CD14-positive monocyte (primary cell): ENCODE measurements at places on chromosomes 4 and X. TPM values are rescaled to one million over a fixed set of nuclear protein-coding genes. Genes with fewer than 3 reads are reported as not detected.

GRCh38 chrX:47158131-47158530 is 13.1 kb downstream of the RBM10 start:
- DNase-seq, result no peak

Gene CT45A1
- not detected for polyA plus RNA-seq

GRCh38 chrX:29902004-29902403 is 313.4 kb upstream of the MAGEB2 start:
- no peak for DNase-seq

- no peak for DNase-seq
Measured at GRCh38 chr4:164192844-164193243, 561.1 kb upstream of the SMIM31 start.

GRCh38 chrX:153388722-153389459 is 12.3 kb downstream of the PNMA6E start:
- DNase-seq, result no peak

GRCh38 chr4:158622251-158622650 is 49.4 kb downstream of the C4orf46 start:
- no peak for DNase-seq
